ENCODE measurements at places on chromosomes 6 and 20.
A peak's percentile ranks its signal among the peaks of the same experiment; 100 is the strongest.

DNA sequence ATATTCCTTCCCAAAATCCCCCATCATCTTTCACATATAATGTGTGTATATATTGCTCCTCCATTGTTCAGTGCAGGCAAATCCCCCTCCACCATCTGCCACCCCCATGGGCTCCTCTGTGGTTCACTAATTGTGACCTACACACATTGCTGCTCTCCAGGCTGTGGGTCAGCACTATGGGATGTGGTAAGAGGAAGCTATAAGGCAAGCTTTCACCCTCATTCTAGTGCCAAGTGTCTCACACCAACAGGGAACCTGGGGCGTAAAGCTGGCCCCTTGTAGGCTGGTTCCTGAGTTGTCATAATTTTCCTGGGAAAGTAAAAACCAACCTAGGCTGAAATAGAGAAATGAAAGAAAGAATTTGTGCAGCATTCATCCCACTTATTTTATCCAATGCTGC, 16.8 kb downstream of the FKBP1A start:
- no peak for DNase-seq

DNA sequence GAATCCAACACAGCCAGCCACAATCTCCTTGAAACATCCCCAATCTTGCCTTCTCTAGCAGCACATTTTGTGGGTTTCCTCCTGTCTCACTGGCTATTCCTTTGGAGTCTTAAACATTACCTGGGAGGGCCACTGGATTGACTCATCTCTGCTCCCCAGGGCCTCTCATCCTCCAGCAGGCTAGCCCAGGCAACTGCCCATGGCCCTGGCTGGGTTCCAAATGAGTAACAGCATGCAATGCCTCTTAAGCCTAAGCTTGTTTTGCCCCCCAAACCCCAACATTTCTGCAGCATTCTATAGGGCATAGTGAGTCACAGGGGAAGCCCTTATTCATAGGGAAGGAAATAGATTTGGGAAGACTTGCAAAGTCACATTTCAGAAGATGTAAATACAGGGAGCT, 204.9 kb downstream of the FOXA2 start:
- no peak for DNase-seq

- DNase-seq, result no peak
Observed at GRCh38 chr6:12950976-12951375, 234.4 kb downstream of the PHACTR1 start.

DNA sequence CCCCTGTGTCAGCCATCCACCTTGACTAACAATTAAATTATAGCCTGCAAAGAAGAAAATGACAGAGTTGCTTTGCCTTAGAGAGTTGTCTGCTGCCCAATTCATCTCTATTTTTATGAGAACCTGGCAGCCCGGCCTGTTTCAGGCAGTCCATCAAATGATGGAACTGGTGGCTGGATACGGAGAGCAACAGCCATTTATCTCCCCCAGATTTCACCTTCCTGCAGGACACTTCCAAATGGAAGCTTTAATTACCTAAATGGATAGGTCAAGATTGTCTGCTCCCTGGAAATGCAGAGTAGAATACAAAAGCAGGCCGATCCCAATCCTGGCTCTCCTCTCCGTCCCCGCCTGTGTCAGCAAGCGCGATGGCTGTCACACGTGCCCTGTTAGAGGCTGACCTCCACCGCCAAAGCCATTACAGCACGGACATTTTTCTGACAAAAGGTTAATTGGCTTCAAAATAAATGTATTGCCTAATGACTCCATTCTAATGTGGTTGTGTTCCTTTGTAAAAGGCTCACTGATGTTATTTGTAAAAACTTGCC, 86.7 kb downstream of the PACRG start:
- DNase-seq, result no peak

DNA sequence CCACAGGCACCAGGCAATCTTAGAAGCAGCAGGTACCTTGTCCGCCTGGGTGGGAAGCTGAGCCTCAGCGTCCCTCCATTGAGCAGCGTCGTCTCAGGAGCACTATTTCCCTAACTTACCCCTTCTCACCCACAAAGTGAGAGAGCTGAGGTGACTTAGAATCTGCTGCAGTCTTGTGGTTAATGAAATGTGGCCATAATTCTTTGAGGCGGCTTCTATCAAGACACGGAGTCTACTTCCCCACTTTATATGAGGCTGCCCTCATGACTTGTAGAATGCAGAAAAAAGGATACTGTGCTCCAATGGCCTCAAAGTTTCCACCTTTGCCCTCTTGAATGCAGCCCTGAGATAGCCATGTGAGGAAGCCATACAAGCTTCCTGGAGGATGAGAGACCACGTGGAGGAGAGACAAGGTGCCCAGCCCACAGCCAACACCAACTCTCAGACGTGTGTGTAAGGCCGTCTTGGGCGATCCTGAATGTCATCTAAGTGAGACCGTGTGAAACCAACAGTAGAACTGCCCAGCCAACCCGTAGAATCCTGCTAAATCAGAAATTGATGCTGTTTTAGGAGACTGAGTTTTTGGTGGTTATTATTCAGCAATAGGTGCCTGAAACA, 9.1 kb upstream of the TAGAP start:
- DNase-seq, result no peak

- DNase-seq, result peak; percentile 29
Observed at GRCh38 chr20:19661717-19662636, 96.1 kb upstream of the RIN2 start.

Measured in NCI-H2107 (cell line).